ENCODE measurements at places on chromosomes 2 and 18.

DNA sequence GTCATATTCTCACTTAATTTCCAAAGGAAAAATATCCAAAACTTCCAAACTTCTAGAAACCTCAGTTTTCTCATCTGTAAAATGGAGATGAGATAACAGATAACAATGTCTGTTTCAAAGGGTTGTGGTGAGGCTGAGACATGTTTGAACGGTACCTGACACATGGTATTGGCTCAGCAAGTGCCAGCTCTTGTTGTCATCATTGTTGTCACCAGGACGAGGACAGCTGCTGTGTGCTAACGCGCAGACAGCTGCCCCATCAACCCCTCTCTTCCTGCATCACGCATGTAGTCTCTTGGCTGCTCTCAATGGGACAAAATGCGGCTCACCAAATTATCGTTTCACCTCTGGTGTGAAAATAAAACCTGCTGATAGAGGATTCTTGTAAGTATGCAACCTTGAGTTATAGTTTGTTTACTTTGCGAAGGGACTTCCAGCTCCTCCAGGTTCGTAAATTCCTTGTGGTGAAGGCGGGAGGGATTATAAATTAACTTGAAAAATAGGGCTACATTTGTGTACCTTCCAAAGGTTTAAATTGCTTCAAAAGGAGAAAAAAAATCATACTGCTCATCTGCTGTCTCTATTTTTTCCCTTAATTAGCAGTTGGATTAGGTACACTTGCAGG is 605.4 kb downstream of the BCL11A start:
- no peak for DNase-seq

DNA sequence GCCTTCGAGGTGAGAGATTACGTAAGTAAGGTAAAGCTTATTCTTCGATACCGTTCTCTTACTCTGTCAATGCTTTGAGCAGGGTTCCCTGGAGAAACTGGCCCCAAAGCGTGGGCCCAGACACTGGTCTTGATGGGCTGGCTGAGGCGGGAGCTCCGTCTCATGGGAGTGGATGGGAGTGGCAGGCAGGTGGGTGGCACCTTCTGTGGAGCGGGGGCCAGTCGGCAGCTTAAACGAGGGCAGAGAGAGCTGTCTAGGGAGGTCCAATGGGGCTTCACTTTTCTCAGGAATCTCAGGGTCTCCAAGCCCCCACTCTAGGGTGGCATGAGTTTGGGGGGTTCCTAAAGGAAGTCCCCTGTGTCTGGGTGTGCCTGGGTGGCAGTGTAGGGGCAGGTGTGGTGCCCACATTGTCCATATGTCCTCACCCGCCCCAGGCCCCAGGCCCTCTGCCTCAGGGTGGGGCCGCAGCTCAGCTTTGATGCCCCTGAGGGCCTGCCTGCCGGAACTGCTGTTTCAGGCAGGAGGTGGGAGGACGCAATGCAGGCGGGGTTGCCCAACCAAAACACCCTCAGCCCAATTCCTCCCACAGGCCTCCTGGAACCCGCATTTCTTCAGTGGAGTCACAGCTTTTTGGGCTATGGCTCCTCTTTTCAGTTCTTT is 32.5 kb upstream of the FOSL2 start:
- DNase-seq = no peak

DNA sequence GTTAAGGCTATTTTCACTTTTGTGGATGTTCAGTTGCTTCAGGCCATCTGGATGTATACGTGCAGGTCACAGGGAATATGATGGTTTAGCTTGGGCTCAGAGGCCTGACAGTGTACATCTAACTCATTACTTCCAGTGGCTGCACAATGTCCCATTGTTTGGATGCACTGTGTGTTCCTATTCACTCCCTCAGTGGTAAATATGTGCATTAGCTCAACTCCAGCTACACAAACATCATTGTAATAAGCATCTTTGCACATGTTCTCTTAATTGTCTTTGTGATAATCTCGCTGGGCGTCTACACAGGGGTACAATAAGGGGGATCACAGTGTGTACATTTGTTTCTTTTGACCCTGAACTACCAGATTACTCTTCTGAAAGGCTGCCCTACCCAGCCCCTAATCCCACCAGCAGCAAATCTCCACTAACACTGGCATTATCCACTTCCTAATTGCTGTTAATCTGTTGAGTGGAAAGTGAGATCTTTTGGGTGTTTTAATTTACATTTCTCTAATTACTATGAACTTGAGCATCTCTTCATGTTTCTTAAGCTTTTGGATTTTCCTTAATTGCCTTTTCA is 56.1 kb upstream of the POLE4 start:
- no peak for DNase-seq

DNA sequence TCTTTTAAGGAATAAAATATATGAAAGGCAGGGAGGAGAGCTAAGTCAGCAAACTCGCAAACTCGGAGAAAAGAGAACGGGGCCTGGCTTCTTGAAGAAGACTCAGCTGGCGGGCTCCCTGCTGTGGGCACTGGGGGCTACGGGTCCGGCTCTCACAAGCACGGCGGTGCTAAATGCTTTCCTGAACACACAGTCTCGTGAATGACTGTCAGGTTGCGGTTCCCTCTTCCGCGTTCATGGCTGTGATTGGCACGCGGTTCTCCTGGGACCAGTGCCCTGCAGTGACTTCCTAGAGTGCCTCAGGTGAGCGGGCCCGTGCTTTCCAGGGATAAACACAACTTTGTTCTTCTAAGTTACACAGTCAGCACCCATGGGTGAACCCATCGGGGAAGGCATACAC is 208.4 kb downstream of the HDAC4 start:
- DNase-seq = no peak

GRCh38 chr2:30987566-30987965 is 150.7 kb downstream of the GALNT14 start:
- no peak for DNase-seq

DNA sequence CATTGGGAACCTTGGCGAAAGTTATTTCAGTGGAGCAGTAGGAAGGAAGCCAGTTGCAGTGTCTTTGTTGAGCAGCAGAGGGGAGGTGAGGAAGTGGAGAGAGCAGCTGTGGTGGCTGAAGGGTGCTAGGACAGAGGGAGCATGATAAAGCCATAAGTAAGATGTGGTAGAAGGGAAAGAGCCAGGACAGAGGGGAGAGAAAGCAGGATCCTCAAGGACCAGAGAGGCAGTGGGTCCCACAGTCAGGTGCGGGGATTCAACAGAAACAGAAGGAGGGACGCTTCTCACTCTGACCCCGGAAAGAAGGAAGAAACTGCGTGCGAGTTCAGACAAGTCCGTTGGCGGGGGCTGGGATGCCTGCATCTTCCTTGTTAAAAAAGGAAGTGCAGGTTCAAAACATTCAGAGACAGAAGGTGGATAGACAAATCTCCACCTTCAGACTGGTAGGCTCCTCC is at the start of gene CXCR2:
Gene CXCR2, plus strand, starts transcription at position 403 of the 455 bp plus-strand sequence. CDS start 8,774 bp downstream, outside the sequence.
- no peak for DNase-seq

GRCh38 chr2:144126302-144126701 is 393.6 kb downstream of the ZEB2 start:
- DNase-seq = no peak

GRCh38 chr2:190972846-190973245 is 41.1 kb downstream of the STAT1 start:
- no peak for DNase-seq

DNA sequence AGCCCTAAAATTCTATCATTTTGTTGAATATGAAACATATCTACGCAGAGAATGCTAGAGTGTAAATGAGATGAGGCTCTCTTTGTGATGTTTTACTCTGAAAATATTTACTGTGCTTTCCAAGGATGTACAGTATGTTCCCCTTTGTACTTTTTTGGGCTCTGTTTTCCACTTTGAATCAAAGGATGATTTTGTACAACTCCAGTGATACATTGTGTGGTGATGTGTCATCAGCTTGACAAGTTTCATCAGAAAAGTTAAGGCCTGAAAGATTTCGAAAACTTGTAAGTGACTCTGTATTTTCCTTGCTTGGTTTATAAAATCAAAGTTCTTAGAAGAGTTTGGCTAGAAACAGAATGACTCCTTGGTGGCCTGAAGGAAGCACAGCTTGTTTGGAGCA is 206.3 kb downstream of the LTBP1 start:
- DNase-seq = no peak

Data from activated CD4-positive, CD25-positive, alpha-beta regulatory T cell (primary cell).